ENCODE measurements at places on chromosomes 7 and 10. TPM values are rescaled to one million over a fixed set of nuclear protein-coding genes. Genes with fewer than 3 reads are reported as not detected.
A peak's percentile ranks its signal among the peaks of the same experiment; 100 is the strongest.

- no peak for DNase-seq
Observed at GRCh38 chr7:2572101-2572842, 13.5 kb downstream of the IQCE start.

The C7orf57 gene
- polyA plus RNA-seq: 0.95 TPM

- DNase-seq: no peak
Observed at GRCh38 chr7:2074691-2075090, 158.1 kb downstream of the MAD1L1 start.

The CUZD1 gene
- polyA plus RNA-seq: 2.1 TPM

The CCDC146 gene
- polyA plus RNA-seq: 33.8 TPM

GRCh38 chr10:34814223-34814912, 728 bp downstream of the PARD3 start:
- DNase-seq: peak; percentile 57

DNA sequence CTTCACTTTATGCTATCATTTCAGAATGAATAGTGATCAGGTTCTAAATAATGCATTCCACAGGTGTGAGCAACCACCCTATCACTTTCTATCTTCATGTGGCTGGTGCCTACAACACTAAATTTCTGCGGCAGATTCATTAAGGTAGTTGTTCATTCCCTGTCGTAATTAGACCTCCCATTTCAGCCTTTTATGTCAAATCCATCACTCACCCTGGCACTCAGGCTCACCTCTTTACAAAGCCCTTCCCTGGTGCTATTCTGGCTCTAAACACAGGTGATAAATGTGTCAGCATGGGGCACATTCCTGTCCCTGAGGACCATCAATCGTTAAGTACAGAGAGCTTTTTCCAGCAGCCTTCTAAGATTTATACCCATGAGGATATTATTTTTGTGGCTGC, 300.0 kb upstream of the C7orf33 start:
- peak; percentile 58 for DNase-seq

DNA sequence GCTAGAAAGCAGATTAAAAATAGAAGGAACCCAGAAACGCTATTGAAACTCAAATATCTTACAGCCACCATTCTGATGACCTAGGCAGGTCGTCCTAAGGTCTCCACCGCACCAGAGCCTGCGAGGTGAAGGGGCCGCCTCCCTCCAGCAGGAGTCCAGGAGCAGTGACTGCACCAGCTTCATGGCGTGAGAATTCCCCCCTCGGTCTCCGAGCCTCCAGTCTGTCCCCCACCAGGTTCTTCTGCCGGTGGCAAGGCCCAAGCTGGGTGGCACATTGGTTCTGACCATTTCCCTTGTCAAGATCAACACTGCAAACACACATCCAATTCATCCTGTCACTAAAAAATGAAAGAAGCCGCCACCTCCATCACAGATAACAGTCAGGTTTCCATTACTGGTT, 98.7 kb downstream of the DIP2C start:
- no peak for DNase-seq

The DBNL gene
- 60.1 TPM for polyA plus RNA-seq

The CH25H gene
- not detected for polyA plus RNA-seq

The STOX1 gene
- 9.1 TPM for polyA plus RNA-seq

GRCh38 chr7:28160551-28160991, 20.0 kb downstream of the JAZF1 start:
- no peak for DNase-seq

DNA sequence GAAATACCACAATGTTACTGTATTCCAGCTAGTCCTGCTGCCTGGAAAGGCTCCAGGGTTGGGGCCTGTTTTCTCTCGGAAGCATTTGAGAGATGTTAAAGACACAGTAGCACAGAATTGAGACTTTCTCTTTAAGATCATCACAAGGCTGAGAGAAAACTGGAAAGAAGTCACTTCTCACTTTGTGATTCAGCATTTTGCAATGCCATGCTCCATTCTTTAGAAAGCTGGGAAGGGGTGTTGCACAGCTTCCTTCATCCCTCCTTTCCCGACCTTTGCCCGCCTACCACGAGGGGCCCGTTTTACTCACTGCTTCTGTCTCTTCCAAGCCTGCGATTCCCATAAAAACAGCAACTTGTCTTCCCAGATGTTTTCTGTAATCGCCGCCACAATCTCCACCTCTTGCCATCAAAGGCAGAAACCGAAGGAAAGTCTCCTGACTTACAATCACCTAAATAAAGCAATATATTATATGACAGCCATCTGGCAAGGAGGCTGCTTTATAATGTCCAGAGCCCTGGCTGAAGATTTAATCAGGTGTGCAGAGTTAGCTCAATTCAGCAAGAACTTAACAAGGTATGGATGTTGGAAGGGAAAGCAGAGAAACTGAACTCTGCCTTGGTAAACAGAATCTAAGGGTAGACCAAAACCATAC, 18.9 kb downstream of the NOD1 start:
- DNase-seq: no peak

DNA sequence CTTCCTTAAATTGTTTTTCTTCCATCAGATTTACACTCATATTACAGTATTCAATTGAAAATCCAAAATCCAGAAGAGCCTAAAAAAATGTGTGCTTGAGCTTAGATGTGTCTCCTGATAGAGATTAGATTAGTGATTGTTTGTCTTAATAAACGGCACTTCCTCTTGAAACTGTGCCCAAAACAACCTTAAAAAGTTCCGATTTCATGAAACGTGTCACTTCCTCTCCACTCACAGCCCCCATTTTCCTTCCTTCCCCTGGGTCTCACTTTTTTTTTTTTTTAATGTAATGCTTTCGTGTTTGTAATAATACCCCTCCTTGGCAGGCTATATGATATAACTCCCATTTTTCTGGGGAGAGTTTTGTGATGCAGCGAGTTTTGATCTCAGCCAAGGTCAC, 114.8 kb upstream of the ADO start:
- DNase-seq: peak; percentile 21

- peak; percentile 24 for DNase-seq
Observed at GRCh38 chr7:142771353-142771723, 568 bp downstream of the PRSS2 start.

DNA sequence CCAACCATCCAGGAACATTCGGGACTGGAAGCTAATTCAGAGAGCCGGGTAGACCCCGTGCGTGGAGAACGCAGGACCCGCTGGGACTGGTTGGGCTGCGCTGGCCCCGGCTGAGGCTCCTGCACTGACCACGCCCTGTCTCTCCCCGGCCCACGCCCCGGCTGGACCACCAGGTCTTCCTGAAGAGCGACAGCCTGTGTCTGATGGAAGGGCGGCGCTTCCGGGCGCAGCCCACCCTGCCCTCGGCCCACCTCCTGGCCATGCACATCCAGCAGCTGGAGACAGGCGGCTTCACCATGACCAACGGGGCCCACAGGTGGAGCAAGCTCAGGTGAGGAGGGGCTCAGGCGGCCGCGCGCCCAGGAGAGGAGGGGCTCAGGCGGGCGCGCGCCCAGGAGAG, 10.2 kb upstream of the UTF1 start:
- DNase-seq: peak; percentile 57

DNA sequence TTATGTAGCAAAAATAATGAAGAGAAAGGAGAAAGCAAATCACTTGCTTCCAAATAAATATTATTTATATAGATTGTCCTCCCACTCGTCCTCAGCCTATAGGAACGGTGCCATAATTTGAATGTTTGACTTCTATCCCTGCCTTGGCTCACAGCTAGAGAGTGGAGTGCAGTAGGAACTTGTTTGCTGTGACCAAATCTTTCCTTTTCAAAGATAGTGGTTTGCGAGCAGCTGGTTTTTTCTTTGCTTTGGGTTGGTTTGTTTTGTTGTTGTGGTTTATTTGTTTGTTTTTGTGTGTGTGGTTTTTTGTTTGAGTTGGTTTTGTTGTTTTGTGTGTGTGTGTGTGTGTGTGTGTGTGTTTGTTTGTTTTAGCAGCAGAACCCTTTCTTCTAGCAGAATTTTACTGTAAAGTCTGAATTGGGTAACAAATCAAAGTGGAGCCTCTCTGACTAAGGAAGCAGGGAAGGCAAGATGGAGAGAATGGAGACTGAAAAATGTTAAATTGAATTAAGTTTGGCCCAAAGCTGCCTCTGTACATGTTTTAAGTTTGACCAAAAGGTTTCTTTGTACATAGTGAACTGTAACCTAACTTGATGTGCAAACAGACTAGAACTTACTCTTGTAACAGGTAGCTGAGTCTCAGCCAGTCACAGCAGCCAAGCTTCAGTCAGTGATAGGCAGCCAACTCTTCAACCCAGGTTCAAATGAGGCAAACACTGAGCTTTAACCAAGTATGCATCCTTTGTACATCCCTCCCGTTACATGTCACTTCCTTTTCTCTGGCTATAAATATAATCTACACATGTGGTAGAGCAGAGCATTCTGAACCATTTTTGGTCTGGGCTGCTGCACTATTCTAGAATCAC, 149.5 kb upstream of the LRGUK start:
- no peak for DNase-seq

DNA sequence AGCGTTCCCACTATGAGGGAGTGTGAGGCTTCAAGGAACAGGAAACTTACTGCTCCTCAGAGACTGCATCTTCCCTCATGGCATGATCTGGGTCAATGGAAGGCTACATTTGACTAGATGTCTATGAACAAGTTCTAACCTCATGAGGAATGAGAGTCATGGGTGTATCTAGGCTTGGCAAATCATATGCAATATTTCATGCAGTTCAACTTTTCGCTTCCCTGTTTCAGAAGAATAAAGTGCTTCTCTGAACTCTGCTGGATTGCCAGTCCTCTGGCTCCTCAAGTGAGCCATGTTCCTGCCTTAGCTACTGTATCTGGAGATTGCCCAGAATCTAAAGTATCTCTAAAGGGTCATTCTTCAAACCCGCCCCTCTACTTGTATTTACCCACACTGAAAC, 54.3 kb upstream of the SEMA3A start:
- DNase-seq: no peak

The ADAM22 gene
- 14.2 TPM for polyA plus RNA-seq

The DRGX gene
- not detected for polyA plus RNA-seq

The BUD23 gene
- 96.6 TPM for polyA plus RNA-seq

The LAMTOR4 gene
- 91.2 TPM for polyA plus RNA-seq

The TOMM7 gene
- polyA plus RNA-seq: 375 TPM

DNA sequence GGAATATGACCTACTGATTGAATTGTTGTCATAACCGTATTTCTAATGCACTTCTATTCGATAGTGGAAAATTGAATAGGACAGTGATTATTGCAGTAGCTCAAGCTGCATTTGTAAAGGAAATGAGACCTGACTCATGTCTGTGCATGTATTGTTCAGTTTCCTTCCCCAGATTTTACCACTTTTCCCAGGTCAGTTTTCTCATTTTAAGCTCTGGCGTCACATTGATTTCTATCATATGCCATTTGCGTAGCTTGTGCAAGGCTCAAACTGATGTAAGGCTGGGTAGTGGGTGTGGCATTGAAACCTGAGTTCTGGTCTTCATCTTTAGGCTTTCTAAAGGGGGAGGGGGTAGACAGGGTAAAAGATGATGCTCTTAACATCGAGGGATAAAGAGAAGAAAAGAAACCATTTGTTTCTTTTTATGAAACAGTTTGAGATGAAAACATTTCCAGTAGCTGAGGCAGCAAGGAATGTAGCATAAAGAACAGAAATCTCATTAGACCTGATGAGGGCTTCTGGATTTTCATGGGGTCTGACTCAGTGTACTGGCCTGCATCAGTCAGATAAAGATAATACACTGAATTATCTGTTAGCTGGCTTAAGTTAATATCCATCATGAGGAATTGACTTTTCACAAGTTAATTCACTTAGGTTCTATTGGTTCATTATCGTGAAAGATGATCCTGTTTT, 182.3 kb upstream of the CDCA7L start:
- no peak for DNase-seq
